ENCODE measurements at places on chromosomes 11 and 22.

GRCh38 chr11:255176-255575 is 18.4 kb downstream of the PSMD13 start:
- DNase-seq: no peak

DNA sequence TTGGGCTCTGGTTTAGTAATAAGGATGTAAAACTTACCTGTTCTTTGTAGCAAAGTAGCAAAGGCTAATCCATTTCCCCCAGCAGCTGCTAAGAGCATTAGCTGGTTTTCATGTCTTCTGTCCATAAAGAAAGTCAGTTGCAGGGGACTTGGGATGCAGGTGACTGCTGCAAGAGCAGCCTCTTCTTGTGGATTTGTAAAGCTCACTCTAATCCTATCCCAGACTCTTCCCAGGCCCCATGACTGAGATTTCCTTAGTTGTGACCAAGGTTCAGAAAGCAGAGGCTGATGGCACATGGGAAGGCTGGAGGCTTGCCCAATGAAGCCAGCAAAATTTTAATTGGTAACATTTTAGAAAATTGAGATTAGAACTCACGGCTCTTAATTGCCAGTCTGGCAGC is 94.4 kb upstream of the HORMAD2 start:
- no peak for DNase-seq

GRCh38 chr22:38338772-38339379 is 21.6 kb upstream of the CSNK1E start:
- no peak for DNase-seq

- DNase-seq: no peak
These were observed 179.6 kb downstream of the TTC28 start for GRCh38 chr22:28500006-28500405.

DNA sequence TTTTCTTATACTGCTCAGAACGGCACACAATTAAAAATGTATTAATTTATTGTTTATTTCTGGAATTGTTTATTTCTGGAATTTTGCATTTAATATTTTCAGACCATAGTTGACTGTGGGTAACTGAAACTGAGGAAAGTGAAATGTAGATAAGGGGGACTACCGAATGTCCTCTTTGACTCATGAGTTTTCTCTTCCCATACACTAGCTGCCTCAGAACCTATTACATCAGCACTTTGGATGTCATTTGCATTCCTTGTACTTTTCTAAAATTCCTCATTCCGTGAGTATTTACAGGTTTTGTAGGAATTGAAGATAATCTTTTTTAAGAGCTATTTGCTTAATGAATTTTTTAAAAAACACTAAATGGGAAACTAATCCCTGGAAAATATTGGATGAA is 29.8 kb downstream of the ZC3H12C start:
- no peak for DNase-seq

DNA sequence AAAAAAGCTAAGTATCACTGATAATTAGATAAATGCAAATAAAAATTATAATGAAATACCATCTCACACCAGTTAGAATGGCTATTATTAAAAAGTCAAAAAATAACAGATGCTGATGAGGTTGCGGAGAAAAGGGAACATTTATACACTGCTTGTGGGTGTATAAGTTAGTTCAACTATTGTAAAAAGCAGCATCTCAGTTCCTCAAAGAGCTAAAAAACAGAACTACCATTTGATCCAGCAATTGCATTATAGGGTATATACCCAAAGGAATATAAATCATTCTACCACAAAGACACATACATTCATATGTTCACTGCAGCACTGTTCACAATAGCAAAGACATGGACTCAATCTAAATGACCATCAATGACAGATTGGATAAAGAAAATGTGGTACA is 120.3 kb upstream of the ZBED5 start:
- no peak for DNase-seq

Data from GM13976 (cell line).